ENCODE measurements at places on chromosomes 4 and X. TPM values are rescaled to one million over a fixed set of nuclear protein-coding genes. Genes with fewer than 3 reads are reported as not detected.

Gene BMPR1B
- 13.5 TPM for total RNA-seq

DNA sequence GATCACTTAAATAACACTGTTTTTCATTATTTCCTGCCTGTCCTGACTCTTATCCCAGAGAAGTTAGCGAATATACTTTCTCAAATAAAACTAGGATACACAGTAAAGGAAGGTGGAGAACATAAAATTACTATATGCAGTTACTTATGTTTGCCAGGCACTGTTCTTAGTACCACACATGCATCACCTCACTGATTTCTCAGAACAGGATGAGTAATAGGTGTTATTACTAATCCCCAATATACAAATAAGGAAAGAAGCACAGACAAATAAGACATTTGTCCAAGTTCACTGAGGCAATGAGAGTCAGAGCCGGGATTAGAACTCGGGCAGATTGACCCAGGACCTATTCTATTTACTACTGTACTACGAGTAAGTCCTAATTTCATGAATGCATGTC lies 91.7 kb downstream of the CORIN start:
- DNase-seq, result no peak

Gene GDPD2
- total RNA-seq, result not detected

GRCh38 chr4:181684310-181684709 lies 558.9 kb upstream of the TENM3 start:
- DNase-seq, result peak; percentile 72

GRCh38 chrX:97238632-97239031 lies 354.9 kb downstream of the RPA4 start:
- DNase-seq, result peak; percentile 38

Gene HHIP
- 16.0 TPM for total RNA-seq

Gene JCHAIN
- total RNA-seq, result 18.2 TPM

- no peak for DNase-seq
Observed at GRCh38 chr4:79798047-79798446, 275.0 kb downstream of the ANTXR2 start.

- DNase-seq, result peak; percentile 82
Observed at GRCh38 chr4:176563591-176563990, 229.1 kb downstream of the VEGFC start.

Measured in fibroblast of the aortic adventitia (primary cell).